ENCODE measurements at places on chromosomes 2 and 18.

DNA sequence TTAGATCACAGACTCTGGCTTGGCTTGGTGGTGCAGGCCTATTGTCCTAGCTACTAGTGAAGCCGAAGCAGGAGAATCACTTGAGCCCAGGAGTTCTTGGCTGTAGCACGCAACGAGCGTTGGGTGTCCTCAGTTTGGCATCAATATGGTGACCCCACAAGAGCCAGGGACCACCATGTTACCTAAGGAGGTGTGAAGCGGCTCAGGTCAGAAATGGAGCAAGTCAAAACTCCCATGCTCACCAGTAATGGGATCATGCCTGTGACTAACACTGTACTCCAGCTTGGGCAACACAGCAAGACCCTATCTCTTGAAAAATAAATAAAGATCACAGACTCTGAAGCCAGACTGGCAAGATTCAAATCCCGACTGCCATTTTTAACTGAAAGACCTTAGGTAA is 1.7 kb upstream of the NOL10 start:
- DNase-seq, result no peak

DNA sequence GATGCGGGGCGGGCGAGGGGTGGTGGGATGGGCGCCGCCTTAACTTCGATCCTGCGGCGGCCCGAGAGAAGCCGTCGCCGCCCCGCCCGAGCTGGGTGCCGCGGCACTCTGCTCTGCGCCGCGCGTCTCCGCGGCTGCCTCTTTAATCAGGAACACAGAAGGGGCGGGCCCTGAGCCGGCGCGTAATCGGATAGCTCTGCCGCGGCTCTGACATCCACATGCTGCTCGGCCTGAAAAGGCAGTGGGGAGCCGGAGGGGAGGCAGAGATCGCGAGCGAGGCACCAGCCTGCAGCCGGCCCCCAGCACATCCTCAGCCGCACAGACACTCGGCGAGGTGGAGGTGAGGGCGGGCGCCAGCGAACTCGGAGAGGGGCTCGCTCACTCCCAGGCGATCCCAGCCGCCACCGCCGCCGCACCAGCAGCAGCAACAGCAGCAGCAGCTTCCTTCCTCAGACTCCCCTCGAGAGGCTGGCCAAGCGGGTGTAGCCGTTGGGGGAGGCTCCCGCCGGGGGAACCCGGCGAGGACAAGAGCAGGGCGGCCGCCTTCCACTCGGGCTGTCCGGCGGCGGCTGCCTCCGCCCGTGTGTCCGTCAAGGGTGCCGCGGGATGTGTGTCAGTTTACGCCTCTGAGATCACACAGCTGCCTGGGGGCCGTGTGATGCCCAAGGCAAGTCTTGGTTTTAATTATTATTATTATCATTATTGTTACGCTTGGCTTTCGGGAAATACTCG is at the start of gene NRP2:
Gene NRP2, plus strand, starts transcription at position 263 of the 732 bp plus-strand sequence. CDS start 790 bp downstream, outside the sequence.
- DNase-seq, result no peak

GRCh38 chr2:122145856-122146255 is 390.4 kb downstream of the TSN start:
- DNase-seq, result no peak

GRCh38 chr2:111663471-111664274 is 220.3 kb downstream of the ANAPC1 start:
- no peak for DNase-seq

- no peak for DNase-seq
Measured at GRCh38 chr2:55986700-55987440, 63.3 kb upstream of the EFEMP1 start.

- DNase-seq, result no peak
Measured at GRCh38 chr18:362311-363290, 94.8 kb upstream of the THOC1 start.

DNA sequence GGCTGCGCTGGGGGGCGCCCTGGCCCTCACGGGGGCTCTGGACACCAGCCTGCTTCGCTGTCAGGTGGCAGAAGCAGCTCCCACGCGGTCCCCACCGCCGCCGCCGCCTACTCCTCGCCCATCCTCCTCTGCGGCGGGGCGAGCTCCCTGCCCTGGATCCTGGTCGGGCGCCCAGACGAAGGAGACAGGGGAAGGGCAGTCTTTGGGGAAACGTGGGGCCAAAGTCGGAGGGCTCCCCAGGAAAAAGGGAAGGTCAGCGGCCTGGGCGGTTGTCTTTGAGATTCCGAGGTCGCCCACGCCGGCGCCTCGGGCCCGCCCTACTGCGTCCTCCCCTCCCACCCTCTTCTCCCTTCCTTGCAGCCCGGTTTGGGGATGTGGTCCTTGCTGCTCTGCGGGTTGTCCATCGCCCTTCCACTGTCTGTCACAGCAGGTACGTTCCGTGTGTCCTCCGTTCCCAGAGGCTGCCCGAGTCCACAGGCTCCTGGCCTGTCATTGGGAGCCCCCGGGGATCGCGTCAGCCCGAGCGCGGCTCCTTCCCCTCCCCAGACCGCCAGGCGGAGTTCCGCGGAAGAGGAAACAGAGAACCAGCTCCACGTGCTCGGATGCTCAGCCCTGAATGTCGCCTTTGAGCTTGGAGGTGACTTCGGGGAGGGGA is 800 bp downstream of the IL1RL2 start:
- DNase-seq, result no peak

DNA sequence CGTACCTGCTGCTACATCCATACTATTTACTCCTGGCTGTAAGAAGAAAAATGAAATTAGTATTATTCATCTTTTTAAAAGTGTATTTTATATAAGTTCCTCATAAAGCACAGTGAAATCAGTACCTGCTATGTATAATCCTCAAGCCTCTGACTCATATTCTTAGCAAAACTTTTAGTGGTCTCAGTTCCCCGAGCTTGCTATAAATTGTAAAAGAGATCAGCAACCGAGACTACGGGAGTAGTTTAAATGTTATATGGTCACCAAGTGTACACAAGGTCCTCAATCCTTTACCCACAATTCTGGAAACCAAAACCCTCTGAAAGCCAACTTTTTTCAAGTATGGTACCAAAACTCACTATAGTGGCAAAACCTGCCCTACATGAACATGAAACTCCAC is 24.2 kb downstream of the PRPF40A start:
- no peak for DNase-seq

- no peak for DNase-seq
Measured at GRCh38 chr2:108575132-108575966, 41.1 kb downstream of the LIMS1 start.

DNA sequence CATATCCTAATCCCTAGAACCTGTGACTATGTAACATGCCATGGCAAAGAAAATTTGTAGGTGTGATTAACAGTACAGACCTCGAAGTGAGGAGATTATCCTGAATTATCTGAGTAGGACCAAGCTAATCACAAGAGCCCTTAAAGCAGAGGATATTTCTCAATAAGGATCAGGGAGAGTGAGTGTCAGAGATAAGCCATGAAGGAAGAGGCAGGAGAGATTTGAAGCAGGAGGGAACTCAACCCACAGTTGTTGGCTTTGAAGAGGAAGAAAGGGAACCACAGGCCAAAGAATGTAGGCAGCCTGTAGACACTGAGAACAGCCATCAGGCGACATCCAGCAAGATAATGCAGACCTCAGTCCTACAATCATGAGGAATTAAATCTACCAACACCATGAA is 229.3 kb downstream of the NBAS start:
- no peak for DNase-seq

- no peak for DNase-seq
Measured at GRCh38 chr18:2916184-2916583, 69.4 kb downstream of the EMILIN2 start.

DNA sequence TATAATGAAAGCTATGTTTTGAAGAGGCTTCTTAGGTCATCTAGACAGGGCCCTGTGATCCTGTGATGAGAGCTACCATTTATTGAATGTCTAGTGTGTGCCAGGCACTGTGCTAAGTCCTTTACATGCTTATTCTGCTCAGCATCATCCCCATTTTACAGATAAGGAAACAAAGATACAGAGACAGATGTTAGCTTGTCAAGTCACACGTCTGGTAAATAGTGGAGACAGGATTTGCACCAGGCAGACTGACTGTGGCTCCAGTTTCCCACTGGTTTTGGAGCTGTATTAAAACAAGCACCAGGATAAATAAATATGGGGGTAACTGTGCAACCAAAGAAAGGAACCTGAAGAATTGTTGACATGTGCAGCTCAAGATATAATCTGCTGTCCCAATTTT is 19.2 kb upstream of the EML6 start:
- DNase-seq, result no peak

- DNase-seq, result no peak
Measured at GRCh38 chr18:56402872-56403516, 235.4 kb downstream of the TXNL1 start.

- DNase-seq, result no peak
Measured at GRCh38 chr2:53787614-53788289, 908 bp downstream of the ERLEC1 start.

Measured in right renal pelvis (tissue), 4 donors.